ENCODE measurements at places on chromosomes 11 and 22.

DNA sequence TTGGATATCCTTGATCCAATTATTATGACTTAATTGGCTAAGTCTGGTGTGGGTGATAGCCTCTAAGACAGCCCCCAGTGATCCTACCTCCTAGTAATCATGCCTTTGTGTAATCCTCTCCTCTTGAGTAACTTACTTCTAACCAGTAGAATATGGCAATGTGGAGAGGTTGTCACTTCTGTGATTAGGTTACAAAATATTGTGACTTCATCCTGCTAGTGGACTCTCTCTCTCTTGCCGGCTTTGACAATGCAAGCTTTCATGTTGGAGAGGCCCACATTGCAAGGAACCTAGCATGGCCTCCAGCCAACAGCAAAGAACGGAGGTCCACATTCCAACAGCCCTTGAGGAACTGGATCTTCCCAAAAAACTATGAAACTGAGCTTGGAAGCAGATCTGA, 19.5 kb downstream of the YPEL4 start:
- DNase-seq: no peak

DNA sequence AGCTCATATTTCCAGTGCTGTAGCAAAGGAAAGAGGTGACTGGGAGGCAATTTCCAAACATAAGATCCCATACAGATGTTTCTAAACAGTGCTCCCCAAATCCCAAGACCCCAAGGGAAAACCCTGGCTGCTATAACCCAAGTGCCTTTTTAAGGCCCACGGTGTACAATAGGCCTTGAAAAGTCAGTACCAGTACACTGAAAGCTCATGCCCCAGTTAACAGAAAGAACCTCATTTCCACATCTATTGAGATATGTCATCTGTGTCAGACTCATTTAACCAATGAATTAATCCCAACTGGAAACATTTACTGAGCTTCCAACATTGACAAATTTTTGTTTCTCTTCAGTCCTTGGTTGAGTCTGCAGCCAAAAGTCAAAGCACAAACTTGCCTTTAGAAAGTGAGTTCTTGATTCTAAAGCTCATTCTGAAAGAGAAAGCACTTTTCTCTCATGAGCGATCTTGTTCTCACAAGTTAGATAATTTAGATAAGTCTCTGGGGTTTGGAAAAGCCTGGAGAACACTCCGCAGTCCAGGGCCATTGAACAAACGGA, 239.8 kb upstream of the ARHGAP20 start:
- no peak for DNase-seq

- peak; percentile 70 for DNase-seq
Observed at GRCh38 chr22:24583221-24584165, 9.4 kb downstream of the LRRC75B start.

DNA sequence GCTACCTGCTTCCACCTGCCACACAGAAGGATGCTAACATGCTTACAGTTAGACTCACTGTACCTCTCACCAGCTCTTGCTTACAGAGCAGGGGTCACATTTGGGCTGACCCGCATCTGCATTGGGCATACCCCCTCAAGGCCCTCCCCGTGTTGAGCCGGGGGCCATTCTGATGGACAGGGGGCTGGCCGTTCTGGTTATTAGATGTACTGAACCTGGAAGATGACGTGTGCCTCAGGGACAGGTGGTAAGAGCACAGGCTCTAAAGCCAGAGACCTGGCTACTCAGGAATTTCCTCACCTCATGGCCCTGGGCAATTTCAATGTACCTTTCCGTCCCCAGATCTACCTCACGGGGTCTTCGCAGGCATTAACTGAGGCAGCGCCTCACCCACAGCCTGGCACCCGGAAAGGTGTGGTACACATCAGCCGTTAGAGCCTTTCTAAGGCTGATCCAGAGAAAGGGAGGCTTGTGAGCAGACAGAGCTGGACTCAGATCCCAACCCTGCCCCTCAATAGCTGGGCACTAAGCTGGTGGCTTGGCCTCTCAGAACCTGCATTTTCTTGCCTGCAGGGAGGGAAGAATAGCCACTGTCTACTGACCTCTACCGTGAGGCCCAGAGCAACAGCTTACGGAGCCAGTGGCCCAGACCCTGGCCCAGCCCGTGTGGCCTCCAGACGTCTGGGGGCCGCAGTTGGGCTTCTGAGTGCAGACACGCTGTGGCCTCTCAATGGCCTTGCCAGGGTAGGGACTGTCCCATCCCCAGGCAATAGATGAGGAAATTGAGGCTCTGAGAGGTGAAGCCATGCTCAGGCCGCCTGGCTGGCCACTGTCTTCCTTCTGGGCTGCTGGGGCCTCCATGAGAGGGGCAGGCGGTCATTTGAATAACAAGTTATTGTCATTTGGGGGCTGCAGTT, 100.6 kb downstream of the MORC2 start:
- DNase-seq: no peak

DNA sequence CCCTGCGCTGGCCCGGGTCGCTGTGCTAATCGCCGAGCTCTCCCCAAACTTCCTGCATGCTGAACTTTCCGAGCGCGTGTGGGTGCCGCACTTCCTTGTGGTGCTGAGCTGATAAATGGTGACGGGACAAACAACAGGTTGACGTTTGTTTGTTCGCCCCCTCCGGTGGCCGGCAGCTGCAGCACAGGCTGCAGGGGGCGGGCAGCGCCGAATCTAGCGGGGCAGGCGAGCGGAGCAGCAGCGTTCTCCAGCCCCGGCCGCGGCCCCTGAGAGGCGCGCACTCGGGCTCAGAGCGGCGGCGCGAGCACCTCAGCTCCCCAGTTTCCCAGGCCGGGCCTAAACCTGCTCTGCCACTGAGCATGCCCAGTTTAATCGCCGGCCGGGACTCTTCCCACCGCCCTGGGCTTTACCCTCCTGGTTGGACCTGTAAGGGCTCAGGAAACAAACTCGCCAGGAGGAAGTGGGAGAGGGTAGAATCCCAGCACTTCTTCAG, at the start of gene PDGFD:
PDGFD (minus strand) TSS at position 120 of the 493 bp plus-strand sequence.
- DNase-seq: peak; percentile 81

DNA sequence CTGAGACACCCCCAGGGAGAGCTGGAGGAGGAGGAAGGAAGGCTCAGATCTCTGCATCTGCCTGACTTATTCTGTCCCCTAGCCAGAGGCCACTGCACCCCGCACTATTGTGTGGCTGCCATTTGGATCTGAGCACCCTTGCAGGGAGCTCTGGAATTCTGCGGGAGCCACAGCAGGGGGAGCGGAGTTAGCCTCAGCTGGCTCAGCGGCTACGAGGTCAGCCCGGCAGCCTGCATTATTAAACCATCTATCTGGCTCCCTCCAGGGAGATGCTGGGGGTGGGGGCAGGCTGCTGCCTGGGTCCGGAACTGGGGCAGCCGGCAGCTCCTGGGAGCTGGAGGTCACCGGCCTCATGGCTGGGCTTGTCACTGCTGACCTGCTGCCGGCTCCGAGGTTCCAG, 6.5 kb upstream of the ELFN2 start:
- no peak for DNase-seq

- DNase-seq: no peak
Observed at GRCh38 chr11:44645827-44646226, 80.4 kb downstream of the CD82 start.

DNA sequence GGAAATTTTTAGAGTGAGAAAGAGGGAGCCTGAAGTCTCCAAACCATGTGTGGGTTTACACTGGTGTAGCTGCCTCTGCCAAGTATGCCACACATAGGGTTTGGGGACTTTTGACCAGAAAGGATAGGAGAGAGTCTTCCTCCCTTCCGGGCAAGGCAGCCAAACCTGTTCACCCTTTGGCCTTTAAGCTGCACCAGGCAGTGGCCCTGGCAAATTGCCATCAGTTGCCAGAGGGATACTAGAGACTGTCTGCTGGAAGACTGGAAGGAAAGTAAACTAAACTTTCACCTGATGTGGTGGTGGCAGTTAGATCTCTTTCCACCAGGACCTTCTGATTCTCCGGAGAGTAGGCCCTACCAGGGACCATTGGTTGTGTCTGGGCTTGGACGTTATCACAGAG, 1263.2 kb downstream of the FAM181B start:
- no peak for DNase-seq

DNA sequence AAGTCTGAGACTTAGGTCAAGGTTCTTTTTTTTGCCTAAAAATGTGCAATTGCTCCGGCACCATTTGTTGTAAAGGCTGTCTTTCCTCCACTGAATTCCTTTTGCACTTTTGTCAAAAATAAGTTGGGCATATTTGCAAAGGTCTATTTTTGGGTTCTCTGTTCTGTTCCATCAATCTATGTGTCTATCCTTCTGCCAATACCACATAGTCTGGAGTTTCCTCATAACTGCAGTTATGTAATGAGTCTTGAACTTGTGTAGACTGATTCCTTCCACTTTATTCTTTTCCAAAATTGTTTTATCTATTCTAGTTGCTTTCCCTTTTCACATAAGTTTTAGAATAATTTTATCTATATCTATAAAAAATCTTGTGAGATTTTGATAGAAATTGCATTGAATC, 6.7 kb downstream of the KCNJ5 start:
- no peak for DNase-seq

GRCh38 chr11:8320076-8320475, 56.4 kb upstream of the LMO1 start:
- no peak for DNase-seq

GRCh38 chr11:46296528-46297448, 19.3 kb downstream of the CREB3L1 start:
- peak; percentile 69 for DNase-seq

DNA sequence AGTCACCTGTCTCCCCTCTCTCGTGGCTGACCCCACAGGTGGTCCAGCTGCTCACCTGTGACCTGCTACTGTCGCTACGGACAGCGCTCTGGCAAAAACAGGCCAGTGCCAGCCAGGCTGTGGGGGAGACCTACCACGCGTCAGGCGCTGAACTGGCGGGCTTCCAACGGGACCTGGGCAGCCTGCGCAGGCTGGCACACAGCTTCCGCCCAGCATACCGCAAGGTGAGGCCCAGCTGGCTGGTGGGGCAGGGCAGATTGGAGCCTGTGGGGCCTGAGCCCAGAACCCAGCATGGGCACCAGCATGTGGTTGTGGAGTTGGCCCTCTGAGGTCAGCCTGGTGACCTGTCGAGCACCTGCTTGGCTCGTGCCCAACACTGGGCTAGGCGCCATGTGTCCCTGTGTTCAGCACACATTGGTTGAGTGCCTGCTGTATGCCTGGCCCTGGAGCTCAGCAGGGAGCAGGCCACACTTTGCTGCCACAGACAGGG, 11.9 kb downstream of the SHISA8 start:
- peak; percentile 82 for DNase-seq

DNA sequence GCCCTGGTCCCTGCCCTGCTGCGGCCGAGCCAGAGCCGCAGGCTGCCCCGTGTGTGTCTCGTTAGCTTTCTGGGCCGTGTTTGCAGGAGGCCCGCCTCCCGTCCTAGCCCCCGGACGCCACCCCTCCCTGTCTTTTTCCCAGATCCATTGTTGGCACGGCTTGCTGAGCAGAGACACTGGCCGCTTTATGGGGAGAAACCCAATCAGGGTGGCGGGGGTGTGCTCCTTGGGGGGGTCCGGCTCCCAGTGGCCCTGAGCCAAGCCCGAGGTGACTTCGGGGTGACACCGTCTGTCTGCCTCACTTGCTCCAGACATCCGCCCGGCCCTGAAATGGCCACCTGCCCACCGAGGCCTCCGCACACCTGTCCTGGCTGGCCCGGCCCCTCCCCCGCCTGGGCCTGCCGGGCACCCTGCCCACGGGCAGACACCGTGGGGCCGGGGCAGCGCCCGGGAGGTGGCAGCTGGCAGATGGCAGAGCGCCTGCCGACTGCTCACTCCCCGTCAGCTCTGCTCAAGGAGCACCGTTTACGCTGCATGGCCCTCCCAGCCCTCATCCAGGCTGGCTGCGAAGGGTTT, 43.1 kb upstream of the PPARA start:
- DNase-seq: peak; percentile 90

- DNase-seq: no peak
Observed at GRCh38 chr11:78046486-78046854, 17.2 kb upstream of the THRSP start.

GRCh38 chr11:88594274-88594950, 256.9 kb upstream of the CTSC start:
- DNase-seq: no peak

- DNase-seq: no peak
Observed at GRCh38 chr11:29305456-29306232, 711.2 kb downstream of the KCNA4 start.

DNA sequence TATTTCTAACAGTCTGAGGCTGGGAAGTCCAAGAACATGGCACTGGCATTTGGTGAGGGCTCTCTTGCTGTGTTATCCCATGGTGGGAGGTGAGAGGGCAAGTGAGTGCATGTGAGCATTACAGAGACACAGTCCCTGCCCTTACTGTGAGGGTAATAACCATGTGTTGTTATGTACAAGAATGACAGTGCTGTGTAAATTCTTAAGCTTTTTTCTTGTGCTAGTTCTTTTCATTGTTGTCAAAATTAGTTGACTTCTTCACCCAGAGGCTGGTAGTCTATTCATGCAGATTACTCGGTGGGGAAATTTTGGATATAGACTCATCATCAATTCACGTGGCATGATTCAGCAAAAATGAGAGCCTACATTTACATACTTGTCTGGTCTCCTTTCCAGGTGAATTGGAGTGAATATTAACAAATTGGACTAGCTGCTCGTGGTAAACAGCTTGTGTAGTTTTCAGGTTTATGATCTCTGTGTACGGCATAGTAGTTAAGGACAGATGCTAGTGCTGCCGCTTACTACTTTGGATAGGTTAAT, 49.3 kb downstream of the ATXN10 start:
- no peak for DNase-seq

DNA sequence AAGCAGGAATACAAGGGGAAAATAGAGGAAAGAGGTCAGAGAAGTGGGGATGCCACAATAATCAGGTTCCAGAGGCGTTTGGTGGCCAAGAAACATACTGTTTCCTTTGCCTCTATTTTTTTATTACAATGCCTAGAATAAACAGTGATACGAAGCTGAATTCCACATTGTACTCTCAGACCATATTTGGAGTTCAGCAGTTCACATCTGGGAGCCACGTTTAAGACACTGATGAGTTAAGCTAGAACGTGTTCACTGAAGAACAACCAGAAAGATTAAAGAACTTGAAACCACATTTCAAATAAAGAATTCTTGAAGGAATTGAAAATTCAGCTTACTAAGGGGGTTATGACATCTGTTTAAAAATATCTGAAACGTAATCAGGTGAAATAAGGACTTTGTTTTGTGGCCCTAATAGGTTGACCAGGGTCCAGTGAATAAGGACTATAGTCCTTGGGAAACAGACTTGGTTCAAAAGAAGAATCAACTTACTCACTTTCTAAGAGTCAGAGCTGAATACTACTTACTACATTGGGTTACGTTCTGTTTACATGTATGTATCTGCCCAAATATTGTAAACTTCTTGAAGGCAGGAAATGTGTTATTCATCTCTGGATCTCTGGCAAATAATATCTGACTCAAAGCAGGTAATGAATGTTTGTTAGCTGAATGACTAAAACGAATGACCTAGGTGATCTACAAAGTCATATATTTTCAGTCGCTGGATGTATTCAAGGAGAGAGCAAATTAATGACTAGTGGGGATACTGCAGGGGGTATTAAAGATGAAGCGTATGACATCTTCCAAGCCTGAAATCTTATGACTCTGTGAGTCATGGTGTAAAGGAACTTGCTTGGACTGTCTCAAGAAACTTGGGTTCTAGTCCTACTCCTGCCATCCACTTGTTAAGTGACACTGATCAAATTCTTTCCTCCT, 247.0 kb upstream of the NARS2 start:
- DNase-seq: no peak
